ENCODE measurements at places on chromosomes 3 and 15.

DNA sequence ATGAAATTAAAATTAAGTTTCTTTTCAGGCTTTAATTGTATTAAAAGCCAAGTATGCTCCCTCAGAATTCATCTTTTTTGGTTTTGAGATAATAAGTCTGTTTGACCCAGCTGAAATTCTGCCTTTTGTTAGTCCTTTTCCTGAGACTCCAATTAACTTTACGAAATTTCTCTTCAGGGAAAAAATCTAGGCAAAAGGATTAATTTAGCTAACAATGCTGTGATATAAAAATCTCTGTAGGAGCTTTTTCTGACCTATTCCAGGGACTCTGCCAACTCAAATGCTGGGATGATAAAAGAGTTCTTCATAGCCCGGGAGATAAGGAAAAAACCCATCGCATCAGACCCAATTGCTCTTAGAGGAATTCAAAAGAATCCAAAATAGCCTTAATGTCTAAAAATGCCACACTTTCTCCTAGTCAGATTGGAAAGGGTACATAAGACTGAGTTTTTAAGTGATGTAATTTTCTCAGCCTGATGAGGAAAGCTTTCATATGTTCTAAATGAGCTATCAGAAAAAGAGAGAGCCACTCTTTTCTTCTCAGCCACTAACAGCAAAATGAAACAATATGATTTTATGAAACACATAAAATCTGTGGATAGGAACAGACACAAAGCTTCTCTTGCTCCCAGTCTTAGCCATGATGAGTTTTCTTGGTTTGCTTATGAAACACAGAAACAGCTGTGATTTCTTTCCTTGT is 405.1 kb downstream of the ROBO1 start:
- no peak for DNase-seq

DNA sequence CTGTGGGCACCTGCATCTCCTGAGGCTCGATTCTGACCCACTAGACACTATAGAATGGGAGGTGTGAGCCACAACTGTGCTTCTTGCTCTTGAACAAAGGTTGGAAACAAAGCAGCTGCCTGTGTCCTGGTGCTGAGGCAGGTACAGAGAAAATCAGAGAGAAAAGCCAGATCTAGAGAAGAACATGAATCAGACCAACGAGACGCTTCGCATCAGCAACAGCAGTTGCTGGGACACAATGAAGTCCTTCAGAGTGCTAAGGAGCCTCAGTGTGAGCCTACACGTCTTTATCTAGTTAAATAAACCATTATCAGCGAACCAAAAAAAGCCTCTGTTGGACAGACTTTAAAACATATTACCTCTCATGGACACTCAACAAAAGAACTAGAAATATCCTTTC is 86.3 kb upstream of the MEX3B start:
- DNase-seq = no peak

- peak; percentile 93 for DNase-seq
Observed at GRCh38 chr3:50292159-50293078, at the start of gene IFRD2. Gene IFRD2 (minus strand): TSS chr3:50292429. CDS start chr3:50292274, 155 bp downstream.

- peak; percentile 76 for DNase-seq
Observed at GRCh38 chr3:124557433-124558232, 172.6 kb upstream of the UMPS start.

- no peak for DNase-seq
Observed at GRCh38 chr15:72824112-72824511, 40.6 kb upstream of the ADPGK start.

- no peak for DNase-seq
Observed at GRCh38 chr3:178536211-178537079, at the start of gene KCNMB2. Gene KCNMB2 (plus strand): TSS chr3:178536436.

GRCh38 chr3:123351501-123351900 is 97.4 kb downstream of the ADCY5 start:
- no peak for DNase-seq

GRCh38 chr3:42747581-42747980 is 25.5 kb downstream of the CCDC13 start:
- DNase-seq = no peak

GRCh38 chr3:39529577-39529976 is 62.1 kb downstream of the MOBP start:
- DNase-seq = no peak

Measured in DMS 273 treated with DMSO at 0.1 percent for 48 hours (cell line).